T-helper 22 cell (primary cell): ENCODE measurements at places on chromosomes 7 and 10.

GRCh38 chr7:105322655-105323277, 66.0 kb downstream of the SRPK2 start:
- DNase-seq: no peak

- DNase-seq: no peak
These were observed 67.1 kb upstream of the AGBL3 start for GRCh38 chr7:134919240-134919641.

GRCh38 chr7:27064159-27064558, 31.6 kb downstream of the HOXA1 start:
- no peak for DNase-seq

GRCh38 chr10:17231788-17232187, 3.7 kb downstream of the VIM start:
- DNase-seq: no peak

DNA sequence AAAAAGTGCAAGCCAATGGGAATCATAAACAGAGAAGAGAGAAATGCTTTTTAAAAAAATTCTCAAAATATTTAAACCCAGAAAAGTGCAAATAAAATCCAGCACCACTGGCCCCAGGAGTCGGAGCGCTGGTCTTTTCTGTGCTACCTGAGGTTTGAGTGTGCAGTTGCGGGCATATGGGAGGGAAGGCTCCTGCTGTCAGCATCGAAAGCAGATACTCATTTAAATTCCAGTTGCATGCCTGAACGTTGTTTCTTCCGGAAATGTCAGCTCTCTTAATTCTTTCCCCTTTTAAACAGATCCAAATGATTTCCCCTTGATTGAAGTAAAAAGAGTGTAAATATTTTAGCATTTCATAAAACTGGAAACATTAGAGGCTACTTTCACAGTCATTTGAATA, 240.5 kb upstream of the GPR26 start:
- no peak for DNase-seq

DNA sequence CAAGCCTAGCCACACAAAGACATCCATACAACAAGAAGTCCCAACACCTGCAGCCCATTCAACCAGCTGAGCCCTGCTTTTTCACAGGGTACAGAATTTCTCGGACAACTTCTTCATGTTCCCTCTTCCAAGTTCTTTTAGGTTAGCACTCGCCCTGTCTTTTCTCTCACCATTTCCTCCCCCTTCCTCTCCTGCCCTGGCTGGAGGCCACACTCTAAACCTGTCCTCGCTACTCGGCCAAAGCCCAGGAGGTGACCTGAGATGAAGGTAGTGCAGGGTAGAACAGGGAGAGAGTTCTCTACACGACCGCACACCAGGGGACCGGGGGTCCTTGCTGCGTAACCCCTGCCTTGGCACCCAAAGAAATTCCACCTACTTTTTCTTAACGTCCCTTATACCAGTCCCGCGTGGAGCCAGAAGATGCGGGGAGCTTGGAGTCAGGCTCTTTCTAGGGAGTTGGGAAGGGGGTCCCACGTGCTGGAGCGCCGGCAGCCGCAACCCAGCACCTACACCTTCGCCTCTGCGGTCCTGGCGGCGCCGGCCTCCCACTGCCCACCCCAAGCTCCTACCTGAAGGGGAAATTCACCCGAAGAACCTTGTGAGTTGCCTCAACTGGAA, 16.0 kb upstream of the DLX6 start:
- no peak for DNase-seq

DNA sequence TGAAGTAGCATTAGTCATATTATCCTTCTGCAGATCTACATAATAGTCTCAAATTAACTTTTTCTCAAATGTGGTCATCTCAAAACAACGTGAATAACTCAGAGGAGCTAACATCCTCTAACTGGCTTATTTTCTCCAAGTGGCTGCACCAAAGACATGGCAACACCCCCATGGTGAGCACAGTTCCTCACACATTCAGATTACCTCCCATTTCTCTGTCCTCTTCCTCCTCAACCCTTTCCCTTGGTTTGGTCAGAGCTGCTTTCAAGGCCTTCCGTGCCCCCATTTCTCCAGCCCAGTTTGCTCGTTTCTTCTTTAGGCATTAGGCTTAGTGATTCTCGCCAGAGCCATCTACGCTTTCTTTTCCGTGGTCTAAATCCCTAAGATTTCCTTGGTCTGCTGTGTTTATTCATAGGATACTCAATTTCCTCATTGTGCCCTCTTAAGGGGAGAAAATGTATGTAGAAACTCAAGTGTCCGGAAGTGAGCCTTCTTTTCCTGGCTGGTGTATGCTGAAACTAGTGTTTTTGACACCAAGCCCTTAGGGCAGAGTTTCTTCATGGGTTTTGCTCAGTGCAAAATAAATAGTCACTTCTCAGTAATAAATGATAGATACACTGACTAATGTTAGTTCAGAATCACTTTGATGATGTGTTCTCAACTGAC, 2.6 kb downstream of the MET start:
- DNase-seq: no peak
